ENCODE measurements at places on chromosomes 4 and X. TPM values are rescaled to one million over a fixed set of nuclear protein-coding genes. Genes with fewer than 3 reads are reported as not detected.

IL2RG gene
- polyA plus RNA-seq: 1,405 TPM

DNA sequence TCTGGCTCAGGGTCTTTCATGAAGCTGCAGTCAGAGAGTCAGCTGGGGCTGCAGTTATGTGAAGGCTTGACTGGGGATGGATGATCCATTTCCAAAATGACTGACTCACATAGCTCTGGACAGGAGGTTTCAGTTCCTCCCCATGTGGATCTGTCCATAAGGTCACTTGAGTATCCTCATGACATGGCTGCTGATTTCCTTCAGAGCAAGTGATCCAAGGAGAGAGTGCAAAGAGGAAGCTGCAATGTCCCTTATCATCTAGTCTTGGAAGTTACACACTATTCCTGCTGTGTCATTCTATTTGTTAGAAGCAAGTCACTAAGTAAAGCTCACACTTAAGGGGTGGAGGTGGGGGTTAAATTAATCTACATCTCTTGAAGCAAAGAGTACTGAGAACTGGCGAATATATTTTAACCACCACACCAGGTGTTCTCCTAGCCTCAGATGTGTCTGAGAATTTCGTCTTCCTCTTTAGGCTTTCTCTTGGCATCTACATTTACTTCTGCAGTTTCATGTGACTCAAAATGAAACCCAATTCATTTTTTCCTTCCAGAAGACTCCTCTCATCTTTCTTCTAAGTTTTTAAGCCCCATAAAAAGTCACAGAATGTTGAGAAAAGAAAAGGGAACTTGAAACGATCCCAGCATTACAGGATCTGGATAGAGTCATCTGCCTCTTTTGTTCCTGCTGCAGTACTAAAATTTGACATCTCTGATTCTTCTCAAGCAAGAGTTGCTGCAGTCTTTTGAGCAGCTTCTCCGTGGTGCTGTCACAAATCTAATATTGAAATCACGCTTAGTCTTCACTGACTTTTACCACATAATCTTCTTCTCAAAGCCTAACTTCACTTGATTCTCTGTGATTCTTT lies 3.8 kb upstream of the GRPR start:
- DNase-seq: no peak

DNA sequence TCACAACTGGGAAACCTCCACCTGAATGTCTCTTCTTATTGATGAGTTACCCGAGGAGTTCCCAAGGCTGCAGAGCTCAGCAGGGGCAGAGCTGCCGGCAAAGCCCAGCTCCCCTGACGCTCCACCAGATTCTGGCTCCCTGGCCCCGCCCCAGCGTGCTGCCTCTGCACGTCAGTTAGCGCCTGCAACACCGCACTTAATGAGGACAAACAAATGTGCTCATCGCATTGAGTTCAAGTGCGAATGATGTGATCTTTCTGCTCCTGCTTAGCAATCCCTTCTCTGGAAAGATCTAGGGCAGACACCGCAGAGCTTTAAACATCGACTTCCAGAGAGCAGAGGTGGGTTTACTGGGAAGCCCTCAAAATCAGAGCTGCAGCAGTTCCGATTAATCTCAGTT lies 55.5 kb upstream of the FBXW7 start:
- no peak for DNase-seq

F9 gene
- polyA plus RNA-seq: not detected

DNA sequence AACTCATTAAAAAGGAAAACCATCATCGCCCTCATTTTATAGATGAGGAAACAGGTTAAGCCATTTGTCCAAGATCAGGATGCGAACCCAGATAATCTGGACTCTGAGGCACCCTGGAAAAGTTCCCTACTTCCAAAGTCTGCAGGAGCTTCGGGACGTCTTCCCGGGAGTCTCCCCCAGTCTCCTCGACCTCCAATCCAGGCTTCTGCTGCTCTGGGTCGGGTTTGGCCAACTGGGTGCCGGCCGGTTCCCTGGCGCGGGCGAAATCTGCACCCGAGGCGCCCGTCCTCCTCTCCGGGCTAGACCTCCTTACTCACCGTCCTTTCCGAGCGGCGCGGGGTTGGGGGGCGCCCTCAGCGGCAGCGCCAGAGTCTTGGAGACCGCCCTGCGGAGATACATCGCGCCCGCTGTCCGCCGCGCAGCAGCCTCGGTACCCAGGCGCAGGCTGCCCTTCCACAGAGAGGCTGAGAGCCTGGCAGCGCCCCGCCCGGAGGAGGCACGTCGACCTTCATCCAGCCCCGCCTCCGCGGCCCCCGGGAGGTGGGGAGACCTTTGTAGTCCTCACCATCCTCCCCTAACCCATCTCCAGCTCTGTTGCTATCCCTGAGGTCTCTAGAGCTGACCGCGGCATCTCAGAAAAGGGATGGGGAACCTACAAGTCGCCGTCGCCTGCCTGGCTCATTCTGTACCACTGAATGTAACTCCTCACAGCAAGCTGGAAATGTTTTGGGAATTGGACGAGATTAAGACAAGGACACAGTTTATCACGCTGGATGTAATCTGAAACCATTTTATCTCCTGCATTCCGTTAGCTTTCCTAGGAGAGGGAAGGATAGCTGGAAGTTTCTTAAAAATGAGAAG lies at the start of gene MGARP:
Gene MGARP, minus strand, starts transcription at position 466 of the 861 bp plus-strand sequence. Its CDS starts 67 bp downstream, at position 399.
- DNase-seq: no peak

DNA sequence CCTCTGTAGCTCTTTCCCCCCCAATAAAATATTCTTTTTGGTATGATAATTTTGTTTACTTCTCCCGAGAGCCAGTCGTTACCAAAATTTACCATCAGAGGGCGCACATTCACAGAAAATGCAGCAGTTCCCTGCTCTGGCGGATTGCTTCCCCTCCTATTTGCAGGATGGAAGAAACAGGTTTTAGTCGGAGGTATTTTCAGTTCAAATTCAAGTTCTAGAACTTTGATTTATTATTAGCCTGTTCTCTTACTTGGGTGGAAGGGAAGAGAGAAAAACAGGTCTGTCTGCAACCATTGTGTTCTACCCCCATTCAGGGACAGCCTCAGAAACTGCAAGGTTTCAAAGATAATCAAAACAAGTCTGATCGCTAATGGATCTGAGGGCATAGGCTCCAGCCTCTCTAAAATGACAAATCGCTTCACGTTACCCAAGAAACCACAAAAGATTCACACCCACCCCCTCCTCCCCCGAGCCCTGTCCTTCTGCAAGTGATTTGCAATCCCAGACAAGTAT lies 263.8 kb upstream of the RPS6KA3 start:
- peak; percentile 50 for DNase-seq
